CD4-positive, alpha-beta T cell treated with Interleukin-17A for 1 hour (primary cell): ENCODE measurements at places on chromosomes 5 and 9.

DNA sequence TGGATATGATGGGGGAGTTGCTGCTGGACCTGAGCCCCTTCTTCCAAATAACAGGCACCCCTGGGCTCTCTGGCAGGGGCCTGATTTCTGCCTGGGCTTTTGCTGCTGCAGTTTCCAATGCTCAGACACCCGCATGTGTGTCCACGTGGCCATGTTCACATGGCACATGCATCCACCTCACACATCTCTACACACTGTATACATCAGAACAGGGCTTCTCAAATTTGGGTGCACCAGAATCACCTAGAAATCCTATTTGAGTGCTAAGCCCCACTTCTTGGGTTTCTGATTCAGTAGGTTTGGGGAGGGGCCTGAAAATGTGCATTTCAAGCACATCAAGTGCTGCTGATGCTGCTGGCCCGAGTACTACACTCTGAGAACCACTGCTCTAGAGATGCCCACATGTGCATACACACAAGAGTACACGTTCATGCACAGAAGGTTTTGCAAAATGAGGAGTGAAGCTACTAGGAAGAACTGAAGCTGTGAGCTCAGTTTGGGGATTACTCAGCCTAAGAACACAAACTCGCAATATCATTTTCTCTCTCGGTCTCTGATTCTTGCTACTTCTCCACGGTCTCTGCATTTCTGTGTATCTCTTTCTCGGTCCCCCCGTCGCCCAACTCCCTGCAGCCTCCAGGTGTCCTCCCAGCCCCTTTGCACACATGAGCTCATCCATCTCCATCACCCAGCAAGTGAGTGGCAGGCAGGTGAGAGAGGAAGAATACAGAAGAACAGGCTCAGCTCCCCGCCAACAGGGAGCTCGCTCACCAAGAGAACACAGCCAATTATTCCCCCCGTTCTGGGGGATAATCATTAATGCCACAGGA, 97.0 kb downstream of the PCDH1 start:
- DNase-seq, result no peak

- no peak for DNase-seq
Observed at GRCh38 chr5:37417347-37417746, 38.2 kb downstream of the WDR70 start.

DNA sequence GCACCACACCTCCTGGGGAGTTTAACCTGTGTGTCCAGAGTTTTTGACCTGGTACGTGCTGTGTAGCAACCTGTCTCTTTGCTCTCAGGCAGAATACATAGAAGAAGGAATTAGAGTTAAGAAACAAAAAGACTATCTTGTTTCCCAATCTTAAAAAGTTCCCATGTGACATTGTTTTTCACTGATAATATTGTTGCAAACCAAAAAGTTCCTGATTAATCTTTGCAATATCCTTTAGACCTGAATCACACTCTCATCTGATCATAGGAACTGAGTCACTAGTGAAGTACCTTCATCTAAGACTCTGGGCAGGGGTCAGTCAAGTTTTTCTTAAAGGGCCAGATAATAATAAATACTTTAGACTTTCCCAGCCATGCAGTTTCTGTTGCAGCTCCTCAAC, 35.1 kb downstream of the BASP1 start:
- DNase-seq, result no peak

GRCh38 chr5:10982626-10983025, 221.6 kb upstream of the DAP start:
- no peak for DNase-seq

- no peak for DNase-seq
Observed at GRCh38 chr5:144230806-144231205, 60.1 kb downstream of the KCTD16 start.

DNA sequence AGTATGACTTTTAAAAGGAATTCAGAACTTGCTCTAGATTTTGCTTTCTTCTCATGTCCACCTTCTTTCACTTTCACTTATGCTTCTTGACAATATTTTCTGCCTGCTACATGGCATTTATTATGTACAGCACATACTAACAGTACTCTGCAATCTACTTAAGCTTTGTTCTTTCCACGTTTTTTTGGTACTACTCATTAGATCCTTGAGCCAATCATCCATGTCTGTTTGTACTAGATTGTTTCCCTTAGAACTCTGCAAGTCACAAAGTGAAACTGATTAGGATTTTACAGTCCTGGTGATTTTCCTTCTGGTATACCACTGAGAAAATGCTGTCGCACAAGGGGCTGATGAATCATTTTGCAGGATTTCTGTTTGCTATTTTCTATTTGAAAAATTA, 78.3 kb downstream of the PARP8 start:
- peak; percentile 47 for DNase-seq

- no peak for DNase-seq
Observed at GRCh38 chr9:78438211-78438610, 141.3 kb downstream of the PSAT1 start.

- no peak for DNase-seq
Observed at GRCh38 chr5:74310997-74311930, 329.3 kb downstream of the ENC1 start.

DNA sequence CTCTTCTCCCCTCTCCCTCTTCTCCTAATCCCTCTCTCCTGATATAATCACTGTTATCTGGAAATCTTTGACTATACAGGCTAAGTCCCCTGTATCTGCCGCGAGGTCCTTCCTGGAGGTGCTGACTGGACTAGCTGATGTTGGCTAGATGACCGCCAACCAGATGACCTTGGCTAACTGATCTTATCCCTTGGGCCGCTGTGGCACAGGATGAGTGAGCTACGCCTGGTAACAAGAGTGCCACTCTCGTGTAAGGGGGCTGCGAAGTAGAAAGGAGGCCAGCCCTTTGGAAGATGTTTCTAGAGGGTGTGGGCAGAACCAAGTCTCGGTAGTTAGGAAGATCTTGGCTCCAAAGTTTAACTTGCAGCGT, 345 bp upstream of the PRRC1 start:
- no peak for DNase-seq

DNA sequence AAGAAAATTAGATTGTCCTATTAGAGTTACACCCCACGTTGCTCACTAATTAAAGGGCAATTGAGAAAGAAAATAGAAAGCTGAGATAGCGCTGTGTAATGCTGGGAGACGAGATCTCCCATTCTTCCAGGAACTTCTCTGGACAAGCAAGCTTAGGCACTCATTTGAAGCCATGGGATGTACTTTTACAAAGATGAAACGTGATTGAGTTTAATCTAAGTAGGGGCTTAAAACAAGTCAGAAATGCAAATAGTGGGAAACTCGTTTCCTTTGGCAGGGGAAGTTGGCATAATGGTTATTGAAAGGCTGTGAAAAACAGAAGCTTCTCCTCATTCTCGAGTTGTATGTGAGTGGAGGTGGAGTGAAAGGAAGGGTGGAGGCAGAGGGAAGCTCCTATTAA, 3.7 kb downstream of the PRDM6 start:
- DNase-seq, result no peak

GRCh38 chr5:135240283-135240633, 158.8 kb downstream of the MACROH2A1 start:
- DNase-seq, result no peak

DNA sequence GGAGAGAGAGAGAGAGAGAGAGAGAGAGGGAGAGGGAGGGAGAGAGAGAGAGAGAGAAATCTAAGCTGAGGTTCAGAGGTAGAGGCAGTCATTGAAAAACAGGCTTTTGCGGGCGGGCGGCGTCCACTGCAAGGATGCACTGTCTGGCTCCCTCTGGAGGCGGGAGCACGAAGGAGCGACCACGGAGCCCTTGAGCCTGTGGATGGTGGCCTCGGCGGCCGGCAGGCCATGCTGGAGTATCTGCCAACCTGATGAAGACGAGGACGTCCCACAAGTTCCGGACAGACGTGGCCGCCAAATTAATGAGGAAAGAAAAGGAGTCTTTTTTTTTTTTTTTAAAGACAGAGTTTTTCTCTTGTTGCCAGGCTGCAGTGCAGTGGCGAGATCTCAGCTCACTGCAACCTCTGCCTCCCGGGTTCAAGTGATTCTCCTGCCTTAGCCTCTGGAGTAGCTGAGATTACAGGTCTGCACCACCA, 2.2 kb upstream of the CCDC125 start:
- DNase-seq, result peak; percentile 81

GRCh38 chr9:3992924-3993323, 306.9 kb downstream of the GLIS3 start:
- DNase-seq, result no peak

DNA sequence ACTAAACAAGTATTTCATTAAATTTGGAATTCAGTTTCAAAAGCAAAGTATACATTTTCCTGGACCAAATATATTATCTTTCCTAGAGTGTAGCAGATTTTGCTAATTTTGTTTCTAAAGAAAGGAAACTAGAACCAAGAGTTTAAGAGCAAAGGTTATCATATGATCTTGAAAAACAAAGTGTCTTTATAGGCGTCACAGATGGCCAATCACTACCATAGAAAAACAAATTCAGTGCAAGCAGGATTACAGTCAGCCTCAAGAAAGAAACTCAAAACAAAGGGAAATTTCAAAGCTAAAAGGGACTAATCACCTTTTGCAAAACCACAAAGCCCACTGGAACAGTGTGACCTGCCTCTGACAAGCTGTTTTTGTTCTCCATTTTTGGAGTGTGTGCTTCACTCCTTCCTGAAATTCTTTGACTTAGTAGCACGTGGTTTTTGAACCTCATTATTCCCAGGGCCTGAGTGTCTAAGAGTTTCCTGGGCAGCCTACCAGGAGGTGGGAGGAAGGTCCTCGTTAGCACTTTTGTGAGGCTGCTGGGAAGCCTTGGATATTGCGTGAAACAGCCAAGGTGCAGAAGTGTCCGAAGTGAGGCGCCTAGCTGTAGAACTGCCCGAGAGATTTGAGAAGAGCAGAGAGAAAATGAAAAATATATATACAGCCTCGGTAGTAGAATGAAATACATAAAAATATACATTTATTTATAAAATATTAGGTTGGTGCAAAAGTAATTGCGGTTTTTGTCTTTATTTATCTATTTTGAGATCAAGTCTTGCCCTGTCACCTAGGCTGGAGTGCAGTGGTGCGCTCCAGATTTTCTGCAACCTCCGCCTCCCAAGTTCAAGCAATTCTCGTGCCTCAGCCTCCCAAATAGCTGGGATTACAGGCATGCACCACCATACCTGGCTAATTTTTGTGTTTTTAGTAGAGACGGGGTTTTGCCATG, 246.1 kb downstream of the MARCHF11 start:
- DNase-seq, result no peak

DNA sequence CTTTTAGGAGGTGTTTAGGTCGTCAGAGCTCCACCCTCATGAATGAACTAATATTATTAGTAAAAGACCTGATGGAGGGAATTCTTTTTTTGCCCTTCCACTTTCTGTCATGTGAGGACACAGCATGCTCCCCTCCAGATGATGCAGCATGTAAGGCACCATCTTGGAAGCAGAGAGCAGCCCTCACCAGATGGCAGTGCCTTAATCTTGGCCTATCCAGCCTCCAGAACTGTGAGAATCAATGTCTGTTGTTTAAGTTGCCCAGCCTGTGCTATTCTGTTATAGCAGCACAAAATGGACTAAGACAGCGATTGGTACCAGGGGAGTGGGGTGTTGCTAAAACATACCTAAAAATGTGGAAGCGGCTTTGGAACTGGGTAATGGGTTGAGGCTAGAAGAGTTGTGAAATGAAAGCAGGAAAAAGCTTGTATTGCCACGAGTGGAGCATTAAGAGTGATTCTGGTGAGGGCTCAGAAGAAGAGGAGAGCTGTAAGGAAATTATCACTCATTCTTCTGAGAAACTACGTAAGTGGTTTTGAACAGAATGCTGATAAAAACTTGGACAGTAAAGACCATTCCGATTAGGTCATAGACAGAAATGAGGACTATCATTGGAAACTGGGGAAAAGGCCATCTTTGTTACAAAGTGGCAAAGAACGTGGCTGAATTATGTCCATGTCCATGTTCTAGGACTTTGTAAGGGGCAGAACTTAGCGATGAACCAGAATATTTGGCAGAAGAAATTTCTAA, 28.6 kb downstream of the PTPDC1 start:
- no peak for DNase-seq

- DNase-seq, result no peak
Observed at GRCh38 chr9:21708260-21708711, 94.2 kb upstream of the MTAP start.

DNA sequence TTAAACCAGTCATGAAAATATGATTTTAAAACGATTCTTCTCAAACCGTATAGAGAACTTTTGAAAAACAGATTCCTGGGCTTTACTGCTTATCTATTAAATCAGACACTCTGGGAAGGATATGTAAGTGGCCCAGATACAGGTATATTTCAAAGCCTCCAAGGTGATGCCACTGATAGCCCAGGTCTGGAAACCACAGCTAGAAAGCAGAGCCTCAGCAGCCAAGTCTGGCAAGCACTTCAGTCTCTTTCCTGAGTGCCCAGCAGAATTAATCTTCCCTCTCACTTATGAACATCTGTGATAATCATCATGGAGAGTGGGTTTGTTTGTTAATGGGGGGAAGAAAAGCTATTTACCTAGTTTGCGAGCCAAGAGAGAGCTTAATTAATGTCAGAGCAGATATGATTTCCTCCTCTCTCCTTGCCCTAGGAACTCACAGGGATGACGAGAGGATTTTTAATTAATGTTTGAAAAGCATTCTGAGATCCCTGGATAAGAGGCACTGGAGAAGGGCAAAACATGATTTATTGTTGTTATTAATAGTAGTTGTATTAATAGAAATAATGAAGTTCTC, 368.4 kb downstream of the TLE1 start:
- DNase-seq, result no peak

GRCh38 chr9:10793306-10793705, 180.5 kb upstream of the PTPRD start:
- DNase-seq, result no peak

- DNase-seq, result no peak
Observed at GRCh38 chr5:137155261-137156000, 343.7 kb downstream of the SPOCK1 start.

DNA sequence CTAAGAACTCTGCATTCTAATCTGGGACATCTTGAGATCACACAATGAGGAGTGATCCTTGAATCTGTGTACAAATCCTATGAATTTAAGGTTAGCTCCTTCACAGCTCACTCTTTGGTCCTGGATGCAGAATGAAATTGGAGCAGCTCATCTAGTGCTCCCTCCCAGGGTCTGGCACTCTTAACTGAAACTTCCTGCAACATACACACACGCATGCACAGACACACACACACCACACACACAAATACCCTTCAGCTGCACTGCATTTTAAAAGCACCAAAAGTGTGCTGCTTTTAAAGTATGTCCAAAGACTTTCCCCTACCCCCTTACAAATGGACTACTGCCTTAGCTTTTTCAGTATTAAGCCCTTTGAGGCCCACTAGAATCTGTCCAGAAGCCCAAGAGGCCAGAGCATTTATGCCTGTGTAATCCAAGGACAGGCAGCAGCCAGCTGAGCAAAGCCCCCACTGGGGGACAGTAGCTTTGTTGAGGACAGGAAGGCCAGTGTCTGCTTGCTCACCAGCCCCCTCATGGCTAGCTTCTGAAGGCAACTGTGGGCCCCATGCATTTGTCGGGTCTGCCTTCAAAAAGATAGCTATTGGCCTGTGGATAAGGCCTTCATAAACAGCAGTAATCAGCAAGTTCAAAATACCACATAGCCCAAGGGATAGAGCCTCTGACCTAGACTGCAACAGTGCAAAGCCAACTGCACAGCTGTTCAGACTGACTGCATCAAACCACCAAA, 43.6 kb downstream of the CDO1 start:
- no peak for DNase-seq

GRCh38 chr5:118793091-118793490, 195.3 kb downstream of the DTWD2 start:
- no peak for DNase-seq

GRCh38 chr9:133460405-133461175, 812 bp downstream of the CACFD1 start:
- peak; percentile 62 for DNase-seq
